ENCODE measurements at places on chromosomes 16 and 17.

DNA sequence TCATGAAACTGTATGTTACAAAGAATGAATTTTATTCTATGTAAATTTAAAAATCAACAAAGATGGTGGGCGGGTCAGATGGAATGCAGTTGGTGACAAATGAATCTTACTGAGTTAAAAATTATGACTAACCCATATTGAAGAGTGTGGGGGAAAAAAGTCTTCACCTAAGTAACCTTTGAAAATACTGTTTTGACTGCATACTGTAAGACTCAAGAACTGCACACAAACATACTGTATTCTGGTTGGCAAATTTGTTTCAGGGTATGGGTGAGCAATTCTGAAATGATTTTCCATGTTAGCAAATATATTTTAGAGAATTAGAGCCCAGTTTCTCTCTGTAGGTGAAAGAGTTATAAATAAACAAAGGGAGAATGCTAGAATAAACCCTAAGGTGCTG lies 153.7 kb upstream of the KCNJ18 start:
- no peak for DNase-seq

DNA sequence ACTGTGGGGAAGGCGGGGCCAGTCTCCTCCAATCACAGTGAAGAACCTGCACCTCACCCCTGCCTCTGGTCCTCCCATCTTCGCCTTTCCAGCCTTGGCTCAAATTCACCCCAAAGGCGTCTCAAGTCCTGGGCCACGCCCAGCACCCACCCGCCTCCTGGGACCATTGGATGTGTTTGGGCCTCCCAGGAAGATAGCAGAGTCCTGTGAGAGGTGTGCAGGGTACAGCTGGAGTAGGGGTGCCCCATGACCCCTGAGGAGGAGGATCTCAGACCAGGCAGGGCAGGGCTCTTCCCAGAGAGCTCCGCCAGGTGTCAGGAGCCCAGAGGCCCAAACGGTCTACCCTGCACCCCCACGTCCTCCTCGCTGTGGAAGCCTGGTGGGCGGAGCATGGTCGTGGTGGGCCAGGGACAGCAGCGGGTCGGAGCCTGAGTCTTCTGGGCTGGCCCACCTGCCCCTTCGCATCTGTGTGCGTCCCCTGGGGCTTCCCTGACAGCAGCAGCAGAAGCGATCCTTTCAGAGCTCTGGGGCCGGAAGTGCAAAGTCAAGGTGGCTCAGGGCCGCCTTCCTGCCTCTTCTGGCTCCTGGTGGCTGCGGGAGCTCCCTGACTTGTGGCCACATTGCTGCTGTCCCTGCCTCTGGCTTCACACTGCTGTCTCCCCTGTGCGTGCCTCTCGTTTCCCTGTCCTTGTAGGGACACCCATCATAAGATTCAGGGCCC lies 34.9 kb upstream of the ZNF469 start:
- no peak for DNase-seq

DNA sequence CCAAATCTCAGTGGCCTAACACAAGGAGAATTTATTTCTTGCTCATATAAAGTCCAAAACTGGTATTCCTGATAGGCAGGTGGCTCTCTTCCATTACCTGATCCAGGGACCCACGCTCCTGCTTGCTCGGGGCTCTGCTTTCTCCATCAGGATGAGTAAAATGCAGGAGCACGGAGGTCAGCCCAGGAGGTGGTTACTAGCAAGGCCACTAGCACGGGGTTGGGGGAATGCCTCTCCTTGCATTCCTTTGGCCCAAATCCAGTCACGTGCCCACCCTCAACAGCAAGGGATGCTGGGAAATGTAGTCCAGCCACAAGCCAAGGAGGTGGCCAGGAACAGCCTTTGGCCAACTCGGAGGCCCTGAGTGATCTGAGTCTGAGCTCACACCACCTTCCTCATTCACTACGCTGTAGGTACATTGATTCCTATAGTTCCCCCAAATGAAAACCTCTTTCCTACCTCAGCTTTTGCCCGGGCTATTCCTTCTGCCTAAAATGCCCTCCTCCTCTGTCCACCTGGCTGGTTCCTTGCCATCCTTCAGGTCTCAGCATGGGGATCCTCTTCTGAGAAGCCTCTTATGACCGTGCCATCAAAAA lies 38.3 kb upstream of the HAPSTR1 start:
- DNase-seq = peak; percentile 72

DNA sequence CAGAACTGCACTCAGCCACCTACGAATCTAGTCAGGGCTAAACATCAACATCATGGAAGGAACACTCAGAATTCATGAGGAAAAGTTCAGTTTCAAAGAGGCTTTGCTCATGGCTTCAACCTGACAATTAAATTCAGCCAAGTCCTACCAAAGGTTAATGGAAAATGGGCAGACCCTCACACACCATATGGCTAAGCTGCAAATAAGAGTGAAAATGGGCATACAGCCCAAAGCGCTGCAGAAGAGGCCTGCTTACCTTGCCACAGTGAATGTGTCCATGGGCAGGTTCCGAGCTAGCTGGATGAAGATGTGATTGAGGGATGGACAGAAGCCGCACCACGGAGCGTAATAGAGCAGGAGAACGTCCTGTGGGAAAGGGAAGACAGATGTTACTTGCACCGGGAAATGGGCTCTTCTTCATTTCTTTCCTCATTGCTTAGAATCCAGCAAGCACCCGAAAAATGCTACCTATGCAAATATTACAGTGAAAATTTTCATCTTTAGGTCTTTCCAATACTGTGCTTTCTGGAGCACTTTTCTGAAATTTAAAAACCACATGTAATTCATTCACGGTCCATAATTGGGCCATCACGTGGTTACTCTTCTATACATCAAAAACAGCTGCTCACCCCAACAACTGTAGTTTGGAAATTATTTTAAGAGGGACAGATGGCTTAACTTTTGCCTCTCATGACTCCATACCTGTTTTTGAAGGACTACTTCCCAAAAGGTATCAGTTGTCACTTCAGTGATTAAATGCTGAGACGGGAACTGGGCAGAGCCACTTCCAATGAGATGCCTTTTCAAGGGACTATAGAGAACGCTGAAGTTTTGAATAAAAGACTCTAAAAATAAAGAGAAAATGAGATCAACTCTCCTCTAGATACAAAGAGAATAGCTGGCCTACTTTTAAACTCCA lies 19.6 kb downstream of the SNN start:
- DNase-seq = peak; percentile 32

DNA sequence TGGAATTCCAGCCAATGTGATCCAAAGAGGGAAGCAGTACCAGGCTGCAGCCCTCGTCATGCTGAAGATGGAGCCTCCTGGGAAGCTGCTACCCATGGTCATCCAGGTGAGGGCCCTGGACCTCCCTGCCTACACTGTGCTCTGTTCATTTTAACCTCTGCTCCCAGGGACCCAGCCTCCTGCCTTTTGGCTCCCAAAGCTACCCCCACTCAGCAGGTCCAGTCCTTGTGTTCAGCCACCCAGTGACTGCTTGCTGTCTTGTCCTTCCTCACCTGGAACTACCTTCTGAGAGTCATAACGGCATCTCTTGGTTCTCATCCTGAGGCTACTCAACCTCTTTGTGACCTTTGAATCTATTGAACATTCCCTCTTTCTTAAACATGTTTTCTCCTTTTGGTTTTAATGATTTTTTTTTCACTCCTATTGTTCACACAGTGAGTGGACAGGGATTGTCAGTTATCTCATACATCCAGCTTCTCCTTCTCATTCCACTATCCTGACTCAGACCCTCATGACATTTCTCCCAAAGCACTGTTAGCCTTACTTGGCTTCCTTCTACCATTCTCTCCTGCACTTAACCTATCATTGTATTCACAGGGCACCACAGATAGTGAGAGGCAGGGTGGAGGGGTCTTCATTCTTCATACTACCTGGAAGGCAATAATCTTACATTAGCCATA lies 53.3 kb downstream of the GOSR1 start:
- DNase-seq = no peak

DNA sequence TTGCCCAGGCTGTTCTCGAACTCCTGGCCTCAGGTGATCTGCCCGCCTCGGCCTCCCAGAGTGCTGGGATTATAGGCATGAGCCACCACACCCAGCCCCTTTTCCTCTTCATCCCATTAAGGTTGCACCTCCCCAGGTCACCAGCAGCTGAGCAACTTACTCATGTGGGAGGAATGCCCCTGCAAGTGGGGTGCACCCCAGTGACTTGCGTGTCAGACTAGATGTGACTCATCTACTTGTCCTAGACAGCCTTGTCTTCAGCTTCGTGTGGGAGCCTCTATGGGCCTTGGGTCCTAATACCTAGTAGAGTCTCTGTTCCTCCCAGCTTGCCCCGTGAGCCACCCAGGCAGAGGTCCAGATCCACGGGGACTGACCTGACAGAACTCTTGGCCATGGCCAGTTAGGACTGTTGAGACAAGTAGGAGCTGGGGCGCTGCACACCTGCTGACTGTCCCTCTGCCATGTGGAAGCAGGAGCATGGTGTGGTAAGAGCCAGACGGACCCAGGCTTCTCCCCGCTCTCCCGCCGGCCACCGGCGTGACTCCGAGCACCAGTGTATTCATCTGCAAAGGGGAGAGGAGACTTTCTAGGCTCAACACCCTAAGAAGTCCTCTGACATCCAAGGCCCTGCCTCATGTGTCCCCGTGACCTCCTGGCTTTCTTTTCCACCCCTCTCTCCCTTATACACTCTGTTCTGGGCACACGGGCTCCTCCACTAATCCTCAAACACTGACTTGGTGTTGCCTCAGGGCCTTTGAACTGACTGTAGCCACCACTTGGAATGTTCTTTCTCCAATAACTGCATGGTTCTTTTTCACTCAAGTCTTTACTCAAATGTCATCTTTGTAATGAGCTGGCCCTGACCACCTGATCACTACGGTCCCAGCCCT lies 11.6 kb upstream of the CBX4 start:
- no peak for DNase-seq

GRCh38 chr17:59601130-59601529 lies 18.6 kb upstream of the CLTC start:
- no peak for DNase-seq

- no peak for DNase-seq
Observed at GRCh38 chr16:67445441-67445912, 14.6 kb downstream of the HSD11B2 start.

DNA sequence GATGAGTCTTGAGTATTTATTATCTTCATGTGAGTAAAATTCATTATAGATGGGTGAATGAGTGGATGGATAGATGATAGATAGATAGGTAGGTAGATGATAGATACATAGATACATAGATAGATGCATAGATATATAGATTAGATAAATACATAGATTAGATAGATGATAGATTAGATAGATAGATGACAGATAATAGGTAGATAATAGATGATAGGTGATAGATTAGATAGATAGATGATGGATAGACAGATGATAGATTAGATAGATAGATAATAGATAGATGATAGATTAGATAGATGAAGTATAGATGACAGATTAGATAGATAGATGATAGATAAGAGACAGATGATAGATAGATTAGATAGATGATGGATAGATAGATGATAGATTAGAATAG lies 21.8 kb upstream of the WFIKKN2 start:
- no peak for DNase-seq

DNA sequence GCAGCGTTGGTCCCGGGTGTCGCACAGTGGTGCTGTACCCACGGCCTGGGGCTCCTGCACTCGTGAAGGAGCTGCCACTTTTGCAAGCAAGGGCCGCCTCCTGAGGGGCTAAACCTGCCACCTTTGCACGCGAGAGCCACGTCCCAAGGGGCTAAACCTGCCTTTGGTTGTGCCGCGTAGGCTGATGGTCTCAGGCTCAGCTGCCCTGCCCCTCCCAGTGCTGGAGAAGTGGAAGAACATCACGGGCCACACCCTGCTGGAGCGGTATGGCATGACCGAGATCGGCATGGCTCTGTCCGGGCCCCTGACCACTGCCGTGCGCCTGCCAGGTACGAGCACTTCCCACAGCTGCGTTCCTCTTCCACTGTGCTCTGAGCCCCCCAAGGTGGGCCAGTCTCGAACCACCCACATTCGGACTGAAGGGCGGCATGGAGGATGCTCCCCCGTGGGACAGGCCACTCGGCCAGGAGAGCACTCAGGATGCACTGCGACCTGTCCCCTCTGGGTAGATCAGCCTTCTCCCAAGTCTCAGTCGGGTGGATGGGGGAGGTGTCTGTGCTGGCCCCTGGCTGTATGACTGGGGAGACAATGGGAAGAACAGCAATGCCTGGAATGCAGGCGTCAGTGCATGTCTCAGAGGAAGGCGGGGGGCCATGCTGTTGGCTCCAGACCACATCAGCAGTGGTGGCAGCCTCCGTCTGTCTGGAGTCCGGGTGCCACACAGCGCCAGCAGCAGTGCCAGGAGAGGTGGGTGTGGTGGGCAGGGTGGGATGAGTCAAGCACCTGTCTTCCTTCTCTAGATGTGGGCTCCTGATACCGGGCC lies 20.7 kb downstream of the ACSF3 start:
- DNase-seq = no peak

- DNase-seq = no peak
Observed at GRCh38 chr17:33023790-33024189, 32.1 kb downstream of the SPACA3 start.

DNA sequence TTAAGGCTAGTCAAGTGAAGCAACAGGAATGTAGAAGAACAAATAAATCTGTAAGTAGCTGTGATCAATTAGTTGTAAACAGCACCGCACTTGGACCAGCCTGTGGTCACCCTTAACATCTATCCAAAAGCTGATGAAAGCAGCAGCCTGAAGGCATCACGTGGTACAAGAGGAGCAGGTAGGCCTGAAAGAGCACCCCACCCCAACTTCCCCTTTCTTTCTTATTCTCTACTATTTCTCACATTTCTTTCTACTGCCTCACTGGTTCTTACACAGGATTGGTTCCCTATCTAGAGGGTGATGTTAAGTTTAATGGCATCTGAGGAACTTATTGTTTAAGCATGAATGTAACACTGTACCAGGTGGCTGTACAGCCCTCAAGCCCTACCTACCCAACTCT lies 42.6 kb upstream of the CLEC18B start:
- DNase-seq = no peak

- DNase-seq = no peak
Observed at GRCh38 chr17:28471531-28472342, 1.7 kb upstream of the SLC13A2 start.

DNA sequence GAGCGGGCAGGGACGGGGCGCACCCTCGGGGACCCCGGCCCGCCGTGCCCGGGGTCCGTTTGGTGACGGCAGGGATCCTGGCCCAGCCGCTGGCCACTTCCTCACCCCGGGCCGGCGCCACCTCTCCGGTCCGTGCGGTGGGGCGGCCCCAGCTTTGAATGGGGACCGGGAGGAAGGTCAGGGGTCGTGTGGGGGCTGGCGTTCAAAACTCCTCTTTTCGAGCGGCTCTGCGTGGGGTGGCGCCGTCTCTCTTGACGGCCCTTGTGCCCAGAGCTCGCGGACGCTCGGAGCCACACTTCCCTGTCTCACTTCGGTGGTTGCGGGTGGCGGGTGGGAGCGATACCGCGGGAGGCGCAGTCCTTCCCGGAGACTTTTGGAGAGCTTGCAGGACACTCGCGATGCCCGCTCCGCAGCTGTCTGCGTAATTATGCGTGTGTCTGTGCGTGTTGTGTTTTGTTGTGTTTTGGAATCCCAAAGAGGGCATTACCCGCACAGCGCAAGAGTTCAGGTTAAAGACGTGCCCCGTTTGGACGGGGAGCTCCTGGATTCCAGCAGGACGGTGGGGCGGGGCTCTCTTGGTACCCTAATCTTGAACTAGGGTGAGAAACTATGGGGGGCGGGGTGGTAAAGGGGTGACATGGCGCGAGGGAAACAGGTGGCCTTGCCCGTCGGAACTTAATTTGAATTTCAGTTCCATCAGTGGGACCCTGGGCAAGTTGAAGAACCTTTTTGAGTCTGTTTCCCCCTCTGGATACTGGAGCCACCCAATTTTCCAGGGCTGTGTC lies 637 bp downstream of the PLCG2 start:
- DNase-seq = no peak

Data from right atrium auricular region (tissue), 2 donors.